ENCODE measurements at places on chromosomes 11 and 22.

DNA sequence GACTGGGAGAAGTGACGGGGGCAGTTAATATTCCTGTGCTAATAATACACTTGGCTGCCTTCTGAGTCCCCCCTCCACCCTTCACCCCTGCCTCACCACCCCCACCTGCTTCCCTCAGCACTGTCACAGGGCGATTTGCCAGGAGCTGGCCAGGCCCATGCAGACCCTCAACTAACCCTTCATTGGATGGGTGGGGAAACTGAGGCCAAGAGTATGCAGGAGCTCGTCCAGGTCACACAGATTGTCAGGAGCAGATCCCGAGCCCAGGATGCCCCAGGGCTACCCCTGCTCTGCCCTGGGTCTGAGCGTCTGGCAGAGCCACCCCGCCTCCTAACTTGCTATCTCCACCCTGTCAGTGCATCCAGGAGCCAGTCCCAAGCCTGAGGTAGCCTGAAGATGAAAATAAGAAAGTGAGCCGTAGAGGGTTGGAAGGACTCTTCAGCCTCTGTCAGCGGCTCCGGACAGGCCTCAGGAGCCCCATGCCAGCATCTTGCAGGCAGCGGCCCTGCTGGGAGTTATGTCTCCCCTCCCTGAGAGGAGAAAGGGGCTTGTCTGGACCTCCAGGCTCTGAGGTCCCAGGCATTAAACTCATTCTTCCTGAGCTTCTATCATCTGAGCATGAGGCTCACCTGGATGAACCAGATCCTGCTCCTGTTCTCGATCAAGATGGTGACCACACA lies 6.2 kb downstream of the TPBGL start:
- DNase-seq = no peak

DNA sequence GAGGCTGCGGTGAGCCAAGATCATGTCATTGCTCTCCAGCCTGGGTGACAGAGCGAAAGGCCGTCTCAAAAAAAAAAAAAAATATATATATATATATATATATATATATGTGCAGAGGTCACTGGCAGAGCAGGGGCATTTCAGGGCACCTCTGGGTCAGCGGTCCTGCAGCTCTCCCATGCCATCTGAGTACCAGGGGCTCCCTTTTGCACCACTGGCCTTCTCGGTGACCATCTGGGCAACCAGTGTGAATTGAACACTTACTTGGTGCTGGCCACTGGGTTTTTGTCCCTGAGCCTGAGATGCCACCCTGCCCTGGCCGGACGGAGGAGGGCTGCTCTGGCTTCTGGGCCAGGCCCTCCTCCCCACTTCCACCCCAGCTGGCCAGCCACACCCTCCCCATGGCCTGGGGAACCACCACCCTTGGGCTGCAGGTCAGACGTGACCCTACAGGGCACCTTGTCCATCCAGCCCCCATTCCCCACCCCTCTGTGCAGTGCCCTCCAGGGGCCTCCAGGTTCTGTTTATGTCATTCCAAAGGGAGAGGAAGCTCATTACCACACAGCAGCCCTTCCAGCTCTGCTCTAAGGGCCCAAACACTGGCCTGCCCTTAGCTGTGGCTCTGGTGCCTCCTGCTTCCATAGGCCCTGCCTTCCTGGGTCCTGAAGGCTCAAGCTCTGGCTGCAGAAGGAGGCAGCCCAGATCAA lies 10.3 kb downstream of the MAPK8IP1 start:
- no peak for DNase-seq

DNA sequence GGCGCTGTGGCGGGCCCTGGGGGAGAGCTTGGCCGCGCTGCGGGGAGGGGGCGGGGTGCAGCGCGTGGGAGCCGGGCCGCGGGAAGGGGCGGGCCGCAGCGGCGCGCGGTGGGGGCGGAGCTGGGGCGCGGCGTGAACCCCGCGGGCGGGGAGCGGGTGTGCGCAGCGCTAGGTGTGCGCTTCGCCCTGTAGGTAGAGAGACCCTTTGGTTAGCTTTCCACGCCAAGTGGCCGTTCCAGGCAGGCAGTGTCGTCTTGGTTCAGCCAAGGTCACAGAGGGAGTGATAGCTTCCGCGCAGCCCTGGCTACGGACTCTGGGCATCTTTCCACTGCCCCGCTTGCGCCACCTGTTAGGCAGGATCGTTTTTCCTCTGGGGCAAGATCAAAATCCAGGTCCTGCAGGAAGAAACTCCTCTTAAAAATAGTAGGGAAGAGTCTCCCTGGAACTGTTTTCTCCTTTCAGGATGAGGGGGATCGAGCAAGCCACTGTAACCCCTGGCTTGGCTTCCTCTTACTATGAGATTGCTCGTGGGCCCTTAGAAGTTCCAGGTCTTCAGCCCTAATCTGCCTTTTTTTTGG lies 434 bp downstream of the BANF1 start:
- peak; percentile 71 for DNase-seq

DNA sequence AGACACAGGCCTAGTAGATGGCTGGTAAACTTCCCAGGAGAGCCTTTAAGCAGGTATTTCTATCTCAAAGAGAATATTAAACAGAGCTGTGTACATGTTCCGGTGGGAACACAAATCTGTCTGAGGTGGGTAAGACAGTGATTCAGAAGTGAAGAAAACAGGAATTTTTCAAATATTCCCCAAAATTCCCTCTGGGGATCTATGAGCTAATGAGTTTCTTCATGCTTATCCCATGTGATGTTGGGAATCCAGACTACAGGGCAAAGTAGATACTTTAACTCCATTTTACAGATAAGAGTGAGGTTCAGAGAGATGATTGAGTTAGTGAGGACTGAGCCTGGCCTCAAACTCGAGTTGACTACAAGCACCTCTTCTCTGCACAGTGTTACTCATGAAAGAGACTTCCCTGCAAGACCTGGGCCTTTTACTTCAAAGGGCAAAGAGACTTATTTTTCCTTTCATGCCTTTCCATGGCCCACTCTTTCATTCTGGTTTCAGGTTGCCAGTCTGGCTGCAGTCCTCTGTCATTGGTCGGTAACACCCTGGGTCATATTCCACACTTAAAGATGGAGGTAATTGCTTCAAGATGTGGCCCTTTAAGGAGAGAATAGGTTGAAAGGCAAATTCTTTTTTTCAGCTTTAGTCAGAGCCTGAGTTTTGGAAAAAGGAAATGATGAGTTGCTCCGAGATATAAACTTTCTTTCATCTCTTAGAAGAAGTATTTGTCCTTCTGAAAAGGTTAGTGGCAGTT lies 70.1 kb downstream of the CYB5R2 start:
- DNase-seq = no peak

GRCh38 chr11:35298369-35298768 lies 121.0 kb downstream of the SLC1A2 start:
- no peak for DNase-seq

DNA sequence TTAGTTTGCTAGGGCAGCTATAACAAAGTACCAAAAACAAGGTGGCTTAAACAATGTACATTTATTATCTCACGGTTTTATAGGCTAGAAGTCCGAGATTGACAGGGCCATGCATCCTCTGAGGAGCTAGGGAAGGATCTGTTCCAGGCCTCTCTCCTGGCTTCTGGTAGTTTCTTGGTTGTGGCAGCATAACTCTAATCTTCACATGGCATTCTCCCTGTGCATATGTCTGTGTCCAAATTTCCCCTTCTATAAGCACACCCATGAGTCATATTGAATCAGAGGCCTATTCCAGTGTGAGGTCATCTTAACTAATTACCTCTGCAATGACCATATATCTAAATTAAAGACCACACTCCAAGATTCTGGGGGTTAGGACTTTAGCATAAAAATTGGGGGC lies 31.3 kb upstream of the MMP13 start:
- DNase-seq = no peak

- no peak for DNase-seq
Measured at GRCh38 chr11:57315491-57315890, 9.3 kb downstream of the TNKS1BP1 start.

GRCh38 chr11:6357222-6357621 lies 33.1 kb upstream of the SMPD1 start:
- peak; percentile 21 for DNase-seq

DNA sequence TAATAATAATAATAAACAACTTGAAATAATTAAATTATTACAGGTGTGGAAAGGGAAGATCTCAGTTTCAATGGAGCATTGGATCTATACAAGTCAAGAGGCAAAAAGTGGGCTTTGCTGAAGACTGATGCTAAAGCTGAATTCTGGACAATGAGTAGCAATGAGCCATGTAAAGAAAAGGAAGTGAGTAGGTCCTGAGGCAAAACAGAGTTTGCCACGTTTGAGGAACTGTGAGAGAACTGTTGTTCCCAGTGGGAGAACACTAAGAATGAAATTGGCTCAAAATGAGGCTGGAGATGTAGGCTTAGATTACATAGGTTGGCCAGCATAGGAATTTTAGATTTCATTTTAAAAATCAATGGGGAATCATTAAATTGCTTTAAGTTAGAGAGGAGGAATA lies 33.9 kb upstream of the TEAD1 start:
- no peak for DNase-seq

DNA sequence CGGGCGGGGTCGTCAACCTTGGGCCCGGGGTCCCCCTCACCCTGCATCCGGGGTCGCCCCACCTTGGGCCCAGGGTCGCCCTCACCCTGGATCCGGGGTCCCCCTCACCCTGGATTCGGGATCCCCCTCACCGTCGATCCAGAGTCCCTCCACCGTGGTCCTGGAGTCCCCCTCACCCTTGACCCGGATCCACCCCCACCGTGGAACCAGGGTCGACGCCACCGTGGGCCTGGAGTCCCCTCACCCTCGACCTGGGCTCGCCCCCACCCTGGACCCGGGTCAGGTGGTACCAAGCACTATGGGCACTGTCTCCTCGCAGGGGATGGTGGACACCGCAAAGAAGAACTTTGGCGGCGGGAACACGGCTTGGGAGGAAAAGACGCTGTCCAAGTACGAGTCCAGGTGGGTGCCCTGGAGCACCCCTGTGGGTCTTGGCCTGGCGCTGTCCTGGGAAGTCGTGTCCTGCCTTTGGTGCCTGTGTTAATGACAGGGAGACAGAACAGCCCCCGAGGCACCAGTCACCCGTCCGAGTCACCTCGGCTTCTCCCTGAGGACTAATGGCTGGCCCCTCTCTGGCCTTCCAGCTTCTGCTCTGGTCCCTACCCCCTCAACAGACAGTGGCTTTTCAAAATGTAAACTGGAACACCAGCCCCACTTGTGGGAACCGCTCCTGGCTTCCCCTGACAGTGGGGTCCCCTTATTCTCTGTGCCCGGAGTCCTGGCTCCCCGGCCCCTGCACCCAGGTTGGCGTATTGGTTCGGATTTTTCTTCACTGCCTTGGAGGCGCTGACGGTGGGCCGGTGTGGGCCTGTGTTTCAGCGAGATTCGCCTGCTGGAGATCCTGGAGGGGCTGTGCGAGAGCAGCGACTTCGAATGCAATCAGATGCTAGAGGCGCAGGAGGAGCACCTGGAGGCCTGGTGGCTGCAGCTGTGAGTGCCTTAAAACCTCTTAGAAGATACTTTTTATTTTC lies 762 bp downstream of the CRELD2 start:
- no peak for DNase-seq

- DNase-seq = no peak
Measured at GRCh38 chr11:101862391-101863233, 52.2 kb upstream of the CEP126 start.

- DNase-seq = no peak
Measured at GRCh38 chr11:36411202-36411640, 98.9 kb downstream of the TRAF6 start.

GRCh38 chr11:111531136-111531535 lies 9.4 kb upstream of the LAYN start:
- no peak for DNase-seq

GRCh38 chr11:128685402-128686020 lies 8.4 kb upstream of the FLI1 start:
- DNase-seq = no peak

- no peak for DNase-seq
Measured at GRCh38 chr11:36577859-36578258, 10.1 kb downstream of the RAG1 start.

- DNase-seq = no peak
Measured at GRCh38 chr11:122853261-122853660, 15.0 kb downstream of the CRTAM start.

- DNase-seq = no peak
Measured at GRCh38 chr11:115340874-115341273, 163.3 kb downstream of the CADM1 start.

GRCh38 chr22:31637447-31637890 lies 24.5 kb downstream of the PISD start:
- no peak for DNase-seq

GRCh38 chr11:32265911-32266310 lies 169.4 kb downstream of the WT1 start:
- no peak for DNase-seq

- no peak for DNase-seq
Measured at GRCh38 chr11:59776210-59777066, 21.3 kb downstream of the STX3 start.

DNA sequence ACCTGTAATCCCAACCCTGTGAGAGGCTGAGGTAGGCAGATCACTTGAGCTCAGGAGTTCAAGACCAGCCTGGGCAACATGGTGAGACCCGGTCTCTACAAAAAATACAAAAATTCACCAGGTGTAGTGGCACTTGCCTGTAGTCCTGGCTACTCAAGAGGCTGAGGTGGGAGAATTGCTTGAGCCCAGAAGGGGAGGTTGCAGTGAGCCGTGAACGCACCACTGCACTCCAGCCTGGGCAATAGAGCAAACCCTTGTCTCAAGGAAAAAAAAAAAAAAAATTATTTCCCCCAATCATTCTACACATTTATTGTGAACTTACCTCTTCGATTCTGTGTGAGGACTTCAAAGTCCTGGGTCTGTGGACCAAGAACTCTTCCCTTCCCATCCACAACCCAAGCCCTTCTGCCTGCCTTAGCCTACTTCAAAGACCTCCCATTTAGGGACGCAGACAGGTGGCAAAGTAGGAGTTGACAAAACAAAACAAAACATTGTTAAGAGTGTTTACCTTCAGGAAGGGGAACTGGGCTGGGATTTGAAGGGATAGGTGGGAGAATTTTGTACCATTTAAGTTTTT lies 3.8 kb upstream of the WEE1 start:
- DNase-seq = no peak

- no peak for DNase-seq
Measured at GRCh38 chr11:121722431-121723245, 269.9 kb upstream of the SORL1-AS1 start.

DNA sequence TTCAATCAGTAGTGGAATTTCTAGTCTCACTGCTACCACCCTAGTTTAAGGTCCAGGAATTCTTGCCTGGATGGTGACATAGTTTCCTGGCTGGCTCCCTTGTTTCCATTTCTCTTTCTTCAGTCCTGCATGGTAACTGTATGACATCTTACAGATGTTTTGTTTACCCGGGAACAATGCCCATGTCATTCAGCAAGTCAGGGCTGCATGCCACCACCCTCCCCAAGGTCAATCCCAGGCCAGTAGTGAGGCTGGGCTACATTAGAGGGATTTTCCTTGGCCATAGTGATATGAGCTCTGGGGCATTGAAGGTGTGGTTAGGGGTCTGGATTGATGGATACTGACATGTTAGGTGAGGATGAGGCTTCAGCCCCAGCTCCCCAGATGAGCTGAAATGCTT lies 114.9 kb upstream of the E2F8 start:
- no peak for DNase-seq

GRCh38 chr11:74162681-74163467 lies 7.9 kb downstream of the C2CD3 start:
- no peak for DNase-seq

DNA sequence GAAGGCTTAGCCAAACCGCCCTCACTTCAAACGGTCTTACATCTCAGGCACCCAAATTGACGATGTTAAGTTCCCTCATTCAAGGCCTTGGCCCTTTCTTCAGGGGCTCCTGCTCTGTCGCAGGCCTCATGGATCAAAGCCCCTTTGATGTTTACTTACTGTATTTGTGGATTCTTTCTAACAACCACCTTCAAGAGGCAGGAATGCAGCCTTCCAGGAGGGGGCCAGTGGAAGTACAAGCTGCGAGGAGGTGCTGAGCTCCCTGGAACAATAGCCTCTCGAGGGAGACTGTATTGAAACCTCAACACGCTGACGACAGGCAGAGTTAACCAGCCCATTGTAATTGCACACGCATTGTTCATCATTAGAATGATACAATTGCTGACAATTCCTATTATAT lies 209.1 kb downstream of the ST3GAL4 start:
- no peak for DNase-seq

All from stimulated activated CD4-positive, alpha-beta T cell treated with anti-CD3 and anti-CD28 coated beads, Interleukin-4, amount 100 ng/mL, for 1 hour (primary cell).